ENCODE measurements at places on chromosomes 1 and 21.

DNA sequence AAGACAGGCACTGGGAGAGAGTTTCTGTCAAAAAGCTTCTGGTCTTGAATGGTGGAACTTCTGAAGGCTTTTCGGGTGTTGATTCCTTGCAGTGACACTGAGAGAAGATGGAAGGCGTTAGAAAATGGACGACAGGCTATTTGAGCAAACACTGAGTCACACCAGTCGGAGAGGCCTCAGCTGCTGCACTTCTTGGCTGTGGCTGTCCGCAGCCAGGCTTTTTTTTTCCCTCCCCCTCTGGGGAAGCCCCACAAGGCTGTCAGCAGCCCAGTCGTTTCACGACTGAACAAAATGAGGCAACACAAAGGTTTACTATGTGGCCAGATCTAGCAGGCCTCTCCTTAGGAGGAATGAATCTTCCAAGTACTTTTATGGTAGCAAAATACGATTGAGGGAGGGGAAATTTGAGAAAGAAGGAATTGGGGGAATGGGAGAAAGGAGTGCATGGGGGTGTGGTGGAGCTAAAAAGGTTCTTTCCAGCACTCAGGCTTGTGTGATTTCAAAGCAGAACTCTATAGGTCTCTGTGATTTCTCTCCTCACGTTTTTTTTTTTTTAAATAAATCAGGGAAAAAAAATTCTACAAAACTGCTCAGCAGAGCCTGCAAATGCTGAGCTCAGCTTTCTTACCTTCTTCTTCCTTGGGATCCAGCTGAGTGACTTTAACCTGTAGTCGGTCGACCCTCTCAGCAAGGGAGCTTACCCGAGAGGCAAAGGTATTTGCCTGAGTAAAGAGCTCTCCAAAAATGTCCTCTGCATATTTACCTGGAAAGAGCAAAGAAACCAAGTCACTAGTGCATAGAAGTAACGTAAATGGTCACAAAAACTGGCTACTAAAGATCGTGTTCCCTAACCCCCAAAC, 26.1 kb downstream of the GPR3 start:
- no peak for DNase-seq

- no peak for DNase-seq
These were observed 10.0 kb downstream of the SMCP start for GRCh38 chr1:152888126-152888525.

DNA sequence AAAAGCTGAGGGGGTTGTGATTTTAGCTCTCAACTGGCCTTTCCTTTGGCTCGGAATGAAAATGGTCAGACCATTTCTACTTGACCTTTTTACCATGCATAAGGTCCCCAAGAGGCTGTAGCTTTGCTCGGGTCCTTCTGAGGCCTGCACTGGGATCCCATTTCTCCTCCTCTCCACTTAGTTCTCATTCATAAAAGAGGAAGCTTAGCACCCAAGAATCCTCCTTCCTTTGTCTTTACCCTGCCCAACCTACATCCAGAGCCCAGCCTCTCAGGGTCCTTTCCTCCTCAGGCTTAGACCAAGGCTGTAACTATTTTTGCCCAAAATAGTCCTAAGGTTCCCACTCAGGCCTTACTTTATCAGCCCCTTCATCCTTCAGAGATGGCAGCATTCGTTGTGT, 6.0 kb upstream of the SLC27A3 start:
- DNase-seq: no peak

DNA sequence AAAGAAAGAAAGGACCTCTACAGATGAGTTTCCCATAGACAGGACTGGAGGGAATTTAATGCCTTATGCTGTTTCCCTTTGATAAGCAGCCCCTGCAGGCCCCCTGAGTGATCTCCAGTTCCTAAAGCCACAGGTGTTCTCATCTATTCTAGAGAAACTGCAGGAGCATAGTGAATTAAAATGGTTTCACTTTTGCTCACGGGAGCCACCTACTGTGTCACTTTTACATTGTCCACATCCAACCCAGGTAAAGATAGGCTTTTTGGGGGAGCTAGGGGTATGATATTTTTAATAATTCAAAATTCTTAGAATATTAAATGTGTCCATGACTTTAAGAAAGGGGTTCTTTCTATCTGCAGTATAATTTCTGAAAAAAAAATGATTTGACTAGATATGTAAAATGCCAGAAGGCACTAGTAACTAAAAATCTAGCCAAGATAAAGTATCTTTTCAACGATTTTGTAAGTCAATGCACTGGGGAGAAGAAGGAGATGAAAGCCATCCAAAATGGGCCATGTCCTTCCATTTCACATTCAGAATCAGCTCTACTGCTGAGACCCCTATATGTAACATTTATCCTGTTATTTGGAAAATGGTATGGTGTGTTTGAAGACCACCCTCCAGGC, 267.3 kb upstream of the DUSP10 start:
- no peak for DNase-seq

DNA sequence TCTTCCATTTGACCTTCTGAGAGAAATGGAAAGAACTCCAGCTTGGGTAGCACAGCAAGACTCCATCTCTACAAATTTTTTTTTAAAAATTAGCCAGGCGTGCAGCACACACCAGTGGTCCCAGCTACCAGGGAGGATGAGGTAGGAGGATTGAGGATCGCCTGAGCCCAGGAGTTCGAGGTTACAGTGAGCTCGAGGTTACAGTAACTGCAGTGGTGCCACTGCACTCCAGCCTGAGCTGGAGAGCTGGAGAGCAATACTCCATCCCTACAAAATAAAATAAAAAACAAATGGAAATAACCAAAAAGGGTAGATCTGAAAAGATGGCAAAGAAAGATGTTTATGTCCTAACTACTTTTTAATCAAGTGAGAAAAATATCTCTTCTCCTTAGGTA, 14.5 kb downstream of the POGZ start:
- no peak for DNase-seq

DNA sequence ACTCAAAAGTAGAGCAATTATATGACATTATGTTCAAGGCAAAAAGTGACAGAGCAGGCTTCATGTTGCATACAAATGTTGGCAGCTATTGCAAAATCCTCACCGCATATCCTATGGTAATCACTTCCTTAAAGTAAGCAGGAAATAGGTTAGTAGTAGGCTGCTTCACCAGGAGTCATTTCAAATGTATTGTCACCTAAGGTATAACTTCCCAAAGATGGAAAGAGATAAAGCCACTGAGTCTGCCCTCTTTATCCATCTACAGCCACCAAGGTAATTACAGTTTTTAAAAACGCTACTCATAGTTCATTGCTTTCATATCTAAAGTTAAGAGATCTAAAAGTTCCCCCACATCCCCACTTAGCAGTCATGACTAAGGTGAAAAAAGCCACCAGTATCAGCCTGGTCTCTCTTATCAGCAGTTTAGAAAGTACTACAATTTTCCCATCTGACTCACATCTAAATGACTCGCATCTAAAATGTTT, 31.6 kb upstream of the UBE2U start:
- DNase-seq: peak; percentile 58

DNA sequence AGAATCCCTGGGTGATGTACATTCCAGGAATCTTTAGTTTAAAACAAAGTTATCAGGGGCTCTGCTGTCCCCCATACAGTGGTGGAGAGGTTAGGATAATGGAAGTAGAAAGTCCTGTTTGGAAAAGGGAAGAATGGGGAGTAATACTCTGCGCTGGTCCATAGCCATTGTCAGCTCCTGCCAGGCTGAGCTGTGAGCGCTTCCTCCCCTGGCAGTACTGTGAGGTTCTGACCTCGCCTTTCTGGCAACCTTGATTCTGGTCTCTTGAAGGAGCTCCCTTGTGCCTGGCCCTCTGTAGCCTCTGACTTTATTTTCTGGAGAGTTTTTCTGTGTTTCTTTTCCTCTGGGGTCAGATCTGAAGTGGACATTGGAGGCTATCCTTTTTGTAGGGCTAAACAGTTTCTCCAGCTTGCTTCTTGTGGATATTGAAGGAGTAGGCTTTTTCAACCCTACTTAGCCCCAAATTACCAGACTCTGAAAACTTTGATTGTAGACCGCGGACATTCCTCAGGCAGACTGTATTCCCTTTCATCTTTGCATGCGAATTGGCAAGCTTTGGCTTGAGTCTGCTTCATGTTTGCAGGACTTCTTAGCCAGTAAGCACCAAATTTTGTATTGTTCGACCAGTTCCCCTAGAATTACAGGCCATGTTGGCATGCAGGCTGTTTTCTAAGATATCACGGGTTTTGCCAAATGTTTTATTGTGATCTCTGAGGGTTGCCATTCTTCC, 13.8 kb downstream of the UBE4B start:
- no peak for DNase-seq

DNA sequence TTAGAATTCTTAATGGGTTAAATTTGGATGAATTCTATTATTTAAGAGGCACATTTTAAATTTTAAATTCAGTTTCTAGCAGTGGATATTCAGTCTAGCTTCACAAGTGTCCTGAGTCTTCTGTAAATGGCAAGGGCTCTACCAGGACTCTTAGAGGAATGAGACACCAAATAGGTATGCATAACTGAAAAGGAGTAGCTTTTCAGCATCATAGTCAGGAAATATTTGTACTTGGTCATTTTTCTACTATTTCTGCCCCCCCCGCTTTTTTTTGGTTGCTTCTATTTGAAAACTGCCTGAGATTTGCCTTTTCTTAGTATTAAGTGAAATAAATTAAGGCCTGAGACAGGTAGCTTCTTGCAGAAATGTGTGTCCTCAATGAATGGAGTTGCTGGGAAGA, 80.2 kb downstream of the MAST2 start:
- DNase-seq: no peak

DNA sequence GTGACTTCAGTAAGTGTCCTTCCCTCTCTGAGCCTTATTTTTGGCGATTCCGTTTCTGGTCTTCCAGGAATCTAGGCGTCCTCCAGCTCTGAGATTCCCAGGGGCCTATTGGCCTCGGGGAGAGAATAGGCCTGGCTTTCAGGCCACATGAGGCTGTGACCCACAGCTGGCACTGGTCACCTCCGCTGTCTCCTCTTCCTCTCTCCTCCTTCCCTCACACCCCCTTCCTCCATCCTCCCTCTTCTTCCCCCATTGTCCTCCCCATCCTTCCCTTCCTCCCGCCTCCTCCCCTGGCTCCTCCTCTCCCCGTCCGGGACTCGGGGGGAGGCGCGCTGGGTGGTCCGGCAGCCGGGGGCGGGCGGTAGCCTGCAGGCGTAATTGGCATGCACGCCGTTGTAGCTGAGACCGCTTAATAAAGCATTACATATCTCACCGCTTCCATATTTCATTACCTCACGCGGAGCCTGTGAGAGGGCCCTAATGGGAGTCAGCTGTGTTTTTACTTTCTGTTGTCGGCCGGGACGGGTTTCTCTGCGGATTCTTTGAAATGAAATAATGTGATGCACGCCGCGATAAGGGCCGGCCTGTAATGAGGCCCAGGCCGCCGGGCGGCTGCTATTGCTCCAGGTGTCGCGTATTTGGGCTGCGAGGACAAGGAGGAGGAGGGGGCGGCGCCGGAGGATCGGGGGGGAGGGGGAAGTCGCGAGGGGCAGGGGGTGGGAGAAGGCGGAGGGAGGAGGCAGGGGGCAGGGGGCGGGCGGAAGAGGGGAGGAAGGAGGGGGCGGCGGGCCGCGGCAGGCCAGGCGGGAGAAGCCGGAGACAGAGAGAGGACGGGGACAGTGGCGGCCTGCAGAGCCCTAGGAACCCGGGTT, 95.3 kb downstream of the FOXD2 start:
- DNase-seq: no peak

DNA sequence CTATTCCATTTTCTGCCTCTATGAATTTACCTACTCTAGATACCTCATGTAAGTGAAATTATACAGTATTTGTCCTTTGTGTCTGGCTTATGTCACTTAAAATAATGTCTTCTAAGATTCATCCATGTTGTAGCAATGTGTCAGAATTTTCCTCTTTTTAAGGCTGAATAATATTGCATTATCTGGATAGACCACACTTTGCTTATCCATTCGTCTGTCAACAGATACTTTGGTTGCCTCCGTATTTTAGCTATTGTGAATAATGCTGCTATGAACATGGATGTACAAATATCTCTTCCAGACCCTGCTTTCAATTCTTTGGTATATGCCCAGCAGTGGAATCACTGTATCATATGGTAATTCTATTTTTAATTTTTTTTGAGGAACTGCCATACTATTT, 10.1 kb upstream of the CCSAP start:
- no peak for DNase-seq

- DNase-seq: no peak
These were observed 6.9 kb upstream of the ADAR start for GRCh38 chr1:154614901-154615300.

- DNase-seq: no peak
These were observed 153.9 kb upstream of the GORAB start for GRCh38 chr1:170377896-170378634.

GRCh38 chr1:45802343-45803298, 791 bp upstream of the MAST2 start:
- DNase-seq: peak; percentile 7

GRCh38 chr1:6012529-6013318, 20.5 kb upstream of the NPHP4 start:
- no peak for DNase-seq

DNA sequence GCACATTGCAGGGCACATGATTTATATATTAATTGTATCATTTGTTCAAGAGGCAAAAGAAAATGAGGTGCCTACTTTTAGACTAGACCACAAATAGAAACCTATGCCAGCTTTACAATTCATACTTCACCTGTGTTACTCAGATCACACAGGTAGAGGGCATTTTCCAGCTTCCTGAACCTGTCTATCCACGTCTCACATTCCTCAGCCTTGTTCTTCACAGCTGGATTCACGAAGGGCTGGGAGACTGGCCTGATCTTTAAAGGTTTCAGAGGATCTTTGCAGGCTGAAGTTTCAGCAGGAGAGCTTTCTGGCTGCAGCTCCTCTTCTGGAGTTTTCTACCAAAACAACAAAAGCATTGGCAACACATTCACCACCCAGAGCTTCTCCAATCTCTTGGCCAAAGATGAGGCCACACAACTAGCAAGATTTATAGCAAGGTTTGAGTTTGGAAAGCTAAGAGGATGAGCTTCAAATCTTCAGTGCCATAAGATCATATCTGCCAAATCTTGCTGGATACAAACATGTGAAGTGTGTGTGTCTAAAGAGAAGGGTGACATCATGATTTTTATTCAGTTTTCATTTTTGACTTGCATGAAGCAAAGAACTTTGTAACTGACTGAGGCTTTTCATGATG, 71.0 kb upstream of the CYP2J2 start:
- DNase-seq: no peak
